NCI-H526 (cell line): ENCODE measurements at places on chromosomes 6 and 20.

- peak; percentile 46 for DNase-seq
These were observed 455.0 kb upstream of the GJE1 start for GRCh38 chr6:141677598-141678211.

DNA sequence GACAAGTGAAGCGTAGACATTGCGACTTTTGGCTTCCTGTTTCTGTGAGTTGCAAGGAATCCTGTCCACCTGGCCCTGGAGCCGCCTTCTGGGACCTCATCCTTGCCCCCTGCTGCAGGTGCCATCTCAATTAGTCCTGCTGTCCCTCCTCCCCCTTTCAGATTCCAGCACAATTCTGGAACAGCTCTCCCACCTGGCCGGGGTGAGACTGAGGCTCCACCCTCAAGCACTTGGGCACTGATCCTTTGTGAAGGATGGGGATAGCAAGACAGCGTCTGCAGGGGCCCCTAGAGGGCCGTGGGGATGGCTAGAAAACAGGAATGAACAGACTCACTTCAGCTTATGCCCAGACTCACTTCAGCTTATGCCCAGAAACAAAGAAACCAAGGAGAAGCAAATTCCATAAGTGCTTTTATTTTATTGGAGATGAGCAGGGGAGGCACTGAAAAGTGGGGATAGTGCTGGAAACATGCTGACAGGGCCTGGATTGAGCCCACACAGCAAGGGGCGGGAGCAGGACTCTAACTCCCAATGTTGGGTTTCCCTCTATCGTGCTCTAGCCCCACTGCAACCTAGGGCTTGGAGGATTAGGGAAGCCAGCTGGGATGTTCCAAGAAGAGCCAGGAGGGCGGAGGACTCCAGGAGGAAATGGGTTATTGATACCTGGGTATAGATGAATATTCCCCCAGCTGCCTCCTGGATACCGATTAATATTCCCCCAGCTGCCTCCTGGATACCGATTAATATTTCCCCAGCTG lies 1.4 kb downstream of the C6orf15 start:
- no peak for DNase-seq

DNA sequence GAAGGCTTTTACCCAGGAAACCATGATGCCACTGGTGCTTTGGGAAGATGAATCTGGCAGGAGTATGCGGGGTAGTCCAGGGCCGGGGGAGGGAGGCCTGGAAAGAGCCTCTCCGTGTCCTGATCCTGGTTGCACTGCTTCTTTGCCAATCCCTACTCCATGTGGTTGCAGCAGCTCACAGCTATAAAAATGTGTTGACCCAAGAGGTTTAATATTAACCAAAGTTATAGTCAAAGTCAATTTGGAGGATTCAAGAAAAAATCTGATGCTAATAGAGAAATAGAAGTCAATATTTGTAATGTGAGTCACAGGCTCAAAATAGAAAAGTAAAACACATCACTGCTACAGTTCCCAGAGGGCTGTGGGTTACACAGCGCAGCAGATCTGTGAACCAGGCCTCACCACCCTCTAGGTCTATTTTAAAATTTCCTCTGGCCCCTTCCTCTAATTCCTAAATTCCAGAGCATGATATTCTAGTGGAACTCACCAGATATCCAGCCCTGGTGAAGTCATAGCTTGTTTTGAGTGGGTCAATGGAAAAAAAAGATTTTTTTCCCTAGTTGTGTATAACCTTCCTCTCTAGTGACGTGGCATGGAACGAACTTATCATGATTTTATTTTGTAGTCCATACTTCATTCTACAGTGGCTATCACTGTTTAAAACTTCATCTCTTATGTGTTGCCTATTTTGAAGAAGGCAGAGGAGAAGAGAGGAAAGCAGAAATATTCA lies 63.2 kb upstream of the BMP2 start:
- DNase-seq: no peak

- no peak for DNase-seq
These were observed 446.3 kb downstream of the PREX1 start for GRCh38 chr20:48381353-48382120.

DNA sequence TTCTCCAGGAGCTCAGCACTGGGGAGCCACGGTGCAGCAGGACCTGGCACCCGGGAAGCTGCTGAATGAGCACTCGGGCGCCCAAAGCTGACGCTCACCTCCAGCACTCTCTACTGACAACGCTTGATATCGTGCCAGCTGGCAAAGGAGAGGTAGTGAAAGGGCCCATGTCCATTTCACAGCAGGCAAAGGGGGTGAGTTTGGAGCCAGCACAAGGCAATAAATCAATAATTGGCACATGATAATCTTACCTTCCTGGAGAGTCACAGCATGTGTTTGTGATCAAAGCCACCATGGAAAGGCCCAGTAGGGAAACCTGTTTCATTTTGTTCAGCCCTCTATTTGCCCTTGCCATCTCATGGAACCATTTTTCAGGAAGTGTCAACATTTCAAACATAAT lies 23.3 kb upstream of the SMIM26 start:
- no peak for DNase-seq
